Left renal pelvis (tissue), 4 donors: ENCODE measurements at places on chromosomes 7 and 10. TPM values are rescaled to one million over a fixed set of nuclear protein-coding genes. Genes with fewer than 3 reads are reported as not detected.

PTN gene
- 277 TPM for polyA plus RNA-seq

DNA sequence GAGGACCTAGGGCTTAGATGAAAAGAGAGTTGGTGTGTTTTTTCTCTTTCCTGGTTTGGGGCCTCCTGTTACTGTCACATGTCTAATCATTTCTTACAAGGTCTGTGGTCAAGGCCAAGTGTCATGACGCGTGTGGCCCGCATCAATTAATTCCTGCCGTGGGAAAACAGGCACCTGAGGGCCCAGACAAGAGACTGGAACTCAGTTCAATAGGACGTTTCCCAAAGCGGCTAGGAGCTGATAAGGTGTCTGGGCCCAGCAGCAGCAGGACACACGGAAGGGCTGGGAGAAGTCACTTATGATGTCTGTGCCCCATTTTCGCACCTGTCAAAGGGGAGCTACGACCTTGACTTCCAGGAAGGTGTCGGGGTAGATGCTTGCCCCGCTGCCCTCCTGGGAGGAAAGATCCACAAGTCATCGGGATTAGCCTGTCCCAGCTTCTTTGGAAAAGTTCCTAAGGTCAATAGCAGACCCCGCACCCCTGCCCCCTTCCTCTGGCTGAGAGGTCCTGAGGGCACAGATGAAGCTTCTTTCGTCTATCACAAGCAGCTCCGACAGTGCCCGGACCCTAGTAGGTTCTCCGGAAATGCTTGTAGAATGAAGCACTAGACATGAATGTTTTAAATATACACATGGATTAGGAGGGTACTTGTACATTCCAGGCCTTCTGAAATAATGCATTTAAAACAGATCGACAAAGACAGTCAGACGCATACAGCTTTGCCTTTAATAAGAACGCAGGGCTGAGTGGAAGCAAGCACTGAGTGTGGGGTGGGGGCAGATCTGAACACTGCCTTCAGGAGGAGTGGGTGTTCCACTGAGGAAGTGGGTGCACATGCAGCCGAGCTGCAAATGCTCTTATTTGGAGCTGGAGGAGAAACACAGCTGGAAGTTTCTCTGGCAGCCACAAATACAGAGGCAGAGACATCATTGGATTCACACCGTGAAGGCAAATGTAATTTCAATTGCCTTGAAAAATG lies 237.5 kb upstream of the GRB10 start:
- DNase-seq, result no peak

GRCh38 chr7:78634093-78634492 lies 819.4 kb downstream of the MAGI2 start:
- DNase-seq, result no peak

DNA sequence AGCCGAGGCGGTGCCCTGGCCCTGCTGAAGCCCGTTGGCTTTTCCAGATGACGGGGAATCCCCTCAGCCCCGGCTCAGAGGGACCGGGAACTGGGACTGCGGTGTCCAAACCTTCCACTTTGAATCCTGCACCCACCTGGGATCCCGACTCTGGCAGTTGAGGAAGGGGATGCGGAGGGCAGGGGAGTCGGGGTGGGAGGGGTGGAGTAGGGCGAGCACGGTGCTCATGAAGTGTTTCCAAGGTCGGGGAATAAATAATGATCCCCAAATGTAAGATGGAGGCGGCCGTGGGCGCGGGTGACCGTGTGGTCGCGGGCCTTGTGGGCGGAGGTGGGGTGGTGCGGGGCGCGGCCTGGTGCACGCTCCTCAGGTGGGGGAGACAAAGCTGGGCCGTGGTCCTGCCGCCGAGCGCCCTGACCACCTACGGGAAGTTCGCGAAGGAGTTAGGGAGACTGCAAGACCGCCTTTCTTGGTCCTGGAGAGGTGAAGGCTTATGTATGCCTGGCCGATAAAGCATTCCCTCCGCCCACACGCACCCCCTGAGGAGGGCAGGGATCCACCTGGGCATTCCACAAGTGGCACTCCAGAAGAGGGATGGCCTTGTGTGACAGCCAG lies 1.4 kb downstream of the MTURN start:
- DNase-seq, result no peak

GRCh38 chr10:113549856-113550255 lies 3.0 kb upstream of the HABP2 start:
- DNase-seq, result no peak

NEURL1 gene
- 0.85 TPM for polyA plus RNA-seq

DNA sequence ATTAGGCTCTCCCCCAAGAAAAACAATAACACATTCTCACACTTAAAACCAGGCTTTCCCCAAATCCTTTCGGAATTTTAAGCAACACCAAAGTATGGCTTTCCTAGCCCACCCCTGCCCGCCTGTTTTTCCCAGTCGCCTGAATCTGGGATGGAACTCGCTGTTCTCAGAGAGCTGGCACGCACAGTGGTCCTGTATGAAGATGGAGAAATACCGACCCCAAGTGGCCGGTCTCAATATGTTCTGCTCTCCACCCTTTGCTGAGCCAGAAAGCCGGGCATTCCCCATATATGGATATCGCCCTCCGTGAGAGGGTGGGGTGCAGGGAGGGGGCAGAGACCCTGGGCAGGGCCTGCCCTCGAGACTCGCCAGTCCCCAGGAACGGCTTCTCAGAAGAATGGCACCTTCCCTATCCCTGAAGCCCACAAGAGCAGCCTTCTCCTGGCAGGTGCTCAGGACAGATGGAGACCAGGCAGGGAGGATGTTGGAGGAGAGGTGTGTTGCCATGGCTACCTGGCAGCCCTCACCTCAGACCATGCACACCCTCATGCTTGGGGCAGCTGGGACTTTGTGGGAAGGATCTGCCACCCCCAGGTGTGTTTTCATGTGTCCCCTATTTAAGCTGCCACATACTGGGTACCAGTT lies 3.4 kb downstream of the TACR2 start:
- DNase-seq, result no peak

- no peak for DNase-seq
These were observed 136.3 kb upstream of the ANK3 start for GRCh38 chr10:60525716-60526585.

ZNF438 gene
- 11.0 TPM for polyA plus RNA-seq

DNA sequence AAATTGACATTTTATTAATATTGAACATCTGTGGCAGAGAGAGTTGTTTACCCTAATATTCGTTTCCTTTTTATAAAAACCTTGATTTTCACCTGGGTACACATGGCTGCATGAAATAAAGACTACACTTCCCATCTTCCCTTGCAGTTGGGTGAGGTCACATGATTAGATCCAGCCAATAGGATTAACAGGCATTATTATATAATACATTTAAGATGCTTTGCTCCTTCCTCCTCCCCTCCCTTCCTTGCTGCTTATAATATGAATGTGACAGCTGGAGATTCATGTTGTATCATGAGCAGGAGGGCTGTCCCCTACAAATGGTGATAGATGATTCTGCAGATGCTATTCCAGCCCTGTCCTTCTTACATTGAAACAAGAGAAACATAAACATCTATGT lies 146.6 kb downstream of the SH2D4B start:
- DNase-seq, result no peak

DNA sequence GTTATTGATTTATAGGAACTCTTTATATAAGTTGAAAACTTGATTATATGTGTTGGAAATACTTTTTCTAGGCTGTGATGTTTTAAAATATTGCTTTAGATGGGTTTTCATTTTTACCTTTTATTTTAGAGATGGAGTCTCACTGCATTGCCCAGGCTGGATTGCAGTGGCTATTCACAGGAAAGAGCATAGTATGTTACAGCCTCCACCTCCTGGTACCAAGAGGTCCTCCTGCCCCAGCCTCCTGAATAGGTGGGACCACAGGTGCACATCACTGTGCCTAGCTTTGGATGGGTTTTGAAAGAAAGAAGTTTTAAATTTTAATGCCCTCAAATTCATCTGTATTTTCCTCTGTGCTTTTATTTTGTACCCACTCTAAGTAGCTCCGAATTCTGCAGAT lies 105.4 kb downstream of the TCF7L2 start:
- DNase-seq, result no peak

DNA sequence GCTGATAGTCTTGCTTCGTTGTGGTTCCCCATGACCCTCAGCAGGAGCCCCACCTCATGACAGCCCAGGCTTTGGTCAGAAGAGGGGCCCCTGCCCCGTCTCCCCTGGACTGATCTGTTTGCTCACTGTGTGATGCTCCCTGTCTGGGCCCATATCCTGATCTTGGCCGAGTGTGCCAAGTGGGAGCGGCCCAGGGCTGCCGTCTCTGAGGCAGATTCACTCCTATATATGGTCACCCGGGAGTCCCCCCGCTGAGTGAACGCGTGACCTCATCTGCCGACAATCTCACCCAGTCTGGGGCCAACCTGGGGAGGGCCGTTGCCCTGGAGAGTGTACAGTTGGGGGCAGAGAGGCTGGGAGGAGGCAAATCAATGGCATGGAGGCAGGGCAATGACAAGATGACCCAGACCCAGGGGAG lies 34.5 kb downstream of the PPIF start:
- DNase-seq, result no peak

GRCh38 chr10:30199376-30200016 lies 140.1 kb upstream of the JCAD start:
- no peak for DNase-seq

- DNase-seq, result no peak
These were observed 227.9 kb downstream of the ZMYND11 start for GRCh38 chr10:363152-363551.

- DNase-seq, result no peak
These were observed 93.9 kb downstream of the ATXN7L1 start for GRCh38 chr7:105782391-105783042.

TMEM176A gene
- 19.7 TPM for polyA plus RNA-seq

DNA sequence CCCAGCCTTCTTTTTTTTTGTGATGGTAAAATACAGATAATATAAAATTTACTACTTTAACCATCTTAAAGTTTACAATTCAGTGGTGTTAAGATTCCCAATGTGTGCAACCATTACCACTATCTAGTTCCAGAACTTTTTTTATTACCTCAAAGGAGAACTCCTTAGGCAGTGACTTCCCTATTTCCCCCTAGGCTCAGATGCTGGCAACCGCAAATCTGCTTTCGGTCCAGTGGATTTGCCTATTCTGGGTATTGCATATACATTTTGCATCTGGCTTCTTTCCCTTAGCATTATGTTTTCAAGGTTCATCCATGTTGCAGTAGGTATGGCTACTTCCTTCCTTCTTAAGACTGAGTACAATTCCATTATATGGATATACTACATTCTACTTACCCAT lies 56.5 kb downstream of the AFAP1L2 start:
- no peak for DNase-seq

GRCh38 chr10:70830164-70830563 lies 14.4 kb downstream of the SGPL1 start:
- DNase-seq, result no peak

PIK3AP1 gene
- polyA plus RNA-seq, result 4.5 TPM

- DNase-seq, result no peak
These were observed 1.2 kb downstream of the TMEM139 start for GRCh38 chr7:143285806-143286521.

MSMB gene
- polyA plus RNA-seq, result not detected

- no peak for DNase-seq
These were observed 361.4 kb downstream of the EXOC4 start for GRCh38 chr7:133614251-133614650.

RNLS gene
- 6.8 TPM for polyA plus RNA-seq

MOGAT3 gene
- 0.14 TPM for polyA plus RNA-seq

GRCh38 chr7:37341033-37341630 lies 107.5 kb downstream of the ELMO1 start:
- no peak for DNase-seq

- no peak for DNase-seq
These were observed 1.5 kb upstream of the PCOLCE start for GRCh38 chr7:100600730-100601038.

DNA sequence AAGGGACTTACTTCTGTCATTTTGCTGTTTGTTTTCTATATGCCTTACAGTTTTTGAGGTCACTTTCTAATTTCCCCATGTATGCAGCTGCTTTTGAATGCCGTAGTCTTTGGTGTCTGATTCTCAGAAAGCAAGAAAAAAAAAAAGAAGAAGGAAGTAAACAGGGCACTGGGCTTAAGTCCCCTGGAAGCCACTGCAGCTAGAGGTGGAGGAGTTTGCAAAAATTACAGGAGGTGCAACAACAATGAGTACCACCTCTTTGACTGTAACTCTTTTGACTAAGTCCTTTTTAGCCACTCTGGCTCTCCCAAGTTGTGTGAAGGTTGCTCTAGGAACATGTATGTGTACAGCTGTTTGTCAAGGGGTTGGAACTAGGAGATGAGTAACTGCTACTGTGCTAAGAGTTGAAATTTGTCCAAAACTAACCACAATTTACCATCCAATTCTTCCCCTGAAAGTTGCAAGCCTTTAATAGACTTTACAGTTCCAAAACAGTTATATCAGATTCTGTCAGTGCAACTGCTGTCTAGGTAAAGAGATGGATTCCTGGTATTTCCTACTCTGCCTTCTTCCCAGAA lies 588.0 kb upstream of the LRRN3 start:
- no peak for DNase-seq

DNA sequence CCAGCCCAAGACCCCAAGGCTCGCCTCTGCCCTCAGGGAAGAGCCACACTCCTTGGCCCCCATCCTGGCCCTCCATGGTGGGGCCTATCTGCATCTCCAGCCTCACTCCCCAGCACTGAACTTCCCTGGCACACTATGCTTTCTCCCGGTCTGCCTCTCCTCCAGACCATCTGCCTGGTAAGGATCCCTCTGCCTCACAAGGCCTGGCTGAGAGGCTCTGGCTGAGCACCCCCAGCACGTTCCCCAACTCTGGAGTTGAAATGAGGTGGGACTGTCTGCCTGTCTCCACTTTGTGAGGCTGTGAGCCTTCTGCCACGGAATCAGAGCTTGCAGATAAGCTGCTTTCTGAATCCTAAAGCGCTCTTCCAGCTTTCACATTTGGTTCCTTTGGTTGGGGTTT lies 220.7 kb downstream of the TNS3 start:
- no peak for DNase-seq

- DNase-seq, result no peak
These were observed 48.0 kb downstream of the ZNF467 start for GRCh38 chr7:149725426-149725821.

VWC2 gene
- 1.4 TPM for polyA plus RNA-seq

GRCh38 chr7:47954231-47954911 lies 6.1 kb upstream of the PKD1L1 start:
- no peak for DNase-seq

DNA sequence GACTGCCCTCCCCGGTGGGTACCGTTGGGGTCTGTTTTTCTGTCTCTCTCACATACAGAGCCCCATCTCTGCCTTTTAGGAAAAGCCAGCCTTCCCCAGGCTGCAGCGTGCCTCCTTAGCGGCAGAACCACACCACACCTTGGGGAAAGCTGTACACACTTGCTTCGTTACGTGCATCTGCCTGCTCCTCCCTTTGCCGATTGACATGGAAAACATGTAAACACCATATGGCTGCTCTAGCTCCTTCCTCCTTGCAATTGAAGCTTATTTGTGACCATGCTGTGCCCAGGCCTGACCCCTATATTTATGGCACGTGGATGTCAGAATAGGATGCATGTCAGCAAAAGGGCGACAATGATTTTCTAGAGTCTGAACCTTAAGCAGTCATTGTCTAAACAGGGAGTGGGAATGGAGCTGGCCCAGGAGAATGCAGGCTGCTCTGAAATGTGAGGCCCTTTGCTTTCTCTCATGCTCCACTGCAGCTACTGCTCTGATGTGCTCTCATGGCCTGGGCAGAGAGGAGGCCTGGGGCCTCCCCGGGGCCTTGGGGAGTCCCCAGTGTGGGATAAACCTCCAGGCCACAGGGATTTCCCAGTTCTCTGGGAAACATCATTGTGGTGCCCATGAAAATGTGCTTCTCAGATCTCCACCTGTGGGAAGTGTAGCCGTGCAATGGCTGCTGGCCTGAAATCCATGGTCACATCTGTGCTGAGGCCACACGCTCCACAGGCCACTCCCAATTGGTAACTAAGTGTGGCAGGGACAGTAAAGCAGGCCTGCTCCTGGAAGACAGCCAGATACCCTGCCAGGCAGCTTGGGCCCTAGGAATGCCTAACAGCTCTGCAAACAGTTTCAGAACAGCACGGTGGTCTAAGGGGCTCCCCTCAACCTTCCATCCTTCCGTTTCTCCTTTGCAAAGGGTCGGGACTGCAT lies 18.6 kb downstream of the PDE6C start:
- no peak for DNase-seq
